ENCODE measurements at places on chromosomes 2 and 18.

GRCh38 chr2:173008786-173009185, 66.9 kb upstream of the MAP3K20 start:
- no peak for DNase-seq

DNA sequence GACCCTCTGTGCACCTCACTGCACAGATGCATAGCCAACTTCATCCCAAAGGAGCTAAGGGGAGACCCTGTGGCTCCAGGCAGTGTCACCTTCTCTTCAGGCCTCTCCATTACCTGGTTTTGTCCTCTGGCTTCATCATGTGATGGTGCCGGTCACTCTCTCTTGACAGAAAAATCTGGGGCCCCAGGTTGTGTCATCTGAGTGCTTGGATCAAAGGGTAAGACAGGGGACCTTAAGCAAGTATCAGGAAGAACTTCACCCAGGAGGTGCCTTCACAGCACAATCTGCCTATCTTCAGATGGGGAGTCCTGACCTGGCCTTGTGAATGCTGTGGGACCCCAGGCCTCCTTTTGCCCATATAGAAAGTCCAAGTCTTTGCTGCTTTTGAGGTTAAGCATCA, 104.4 kb downstream of the POLR1A start:
- no peak for DNase-seq

GRCh38 chr2:109694190-109694589, 80.0 kb downstream of the SOWAHC start:
- DNase-seq, result no peak

- DNase-seq, result peak; percentile 69
These were observed 182.0 kb downstream of the TCF4 start for GRCh38 chr18:55405893-55406406.

- DNase-seq, result peak; percentile 84
These were observed 118.1 kb upstream of the EPAS1 start for GRCh38 chr2:46179037-46179621.

- no peak for DNase-seq
These were observed 121.8 kb downstream of the SLC4A10 start for GRCh38 chr2:161745866-161746614.

GRCh38 chr2:157875641-157876065, 477 bp downstream of the ACVR1 start:
- DNase-seq, result no peak

- DNase-seq, result no peak
These were observed 831.5 kb upstream of the CELF4 start for GRCh38 chr18:38397094-38397493.

- peak; percentile 75 for DNase-seq
These were observed 126.6 kb downstream of the TMEM131 start for GRCh38 chr2:97868986-97869721.

DNA sequence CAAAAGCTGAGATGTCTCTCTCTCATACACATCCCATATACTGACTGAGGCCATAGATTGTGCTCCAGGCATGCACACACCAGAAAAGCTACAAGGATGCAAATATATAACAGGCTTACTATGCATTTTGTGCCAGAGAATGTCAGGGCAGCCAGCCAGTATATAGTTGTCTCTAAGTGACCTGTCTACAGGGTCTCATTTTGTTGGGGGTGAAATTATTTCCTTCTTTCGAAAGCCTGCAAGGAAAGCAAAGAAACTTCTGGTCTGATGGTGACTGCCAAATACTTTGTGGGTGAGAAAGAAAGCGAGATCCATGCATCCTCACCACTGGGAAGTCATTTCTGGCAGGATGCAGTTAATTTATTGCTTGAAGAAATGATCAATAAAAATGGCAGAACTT, 70.2 kb downstream of the CDCA7 start:
- no peak for DNase-seq

GRCh38 chr2:74076074-74076470, 71.6 kb downstream of the BOLA3 start:
- DNase-seq, result no peak

- DNase-seq, result no peak
These were observed 153.8 kb upstream of the ACAA2 start for GRCh38 chr18:49967171-49967570.

DNA sequence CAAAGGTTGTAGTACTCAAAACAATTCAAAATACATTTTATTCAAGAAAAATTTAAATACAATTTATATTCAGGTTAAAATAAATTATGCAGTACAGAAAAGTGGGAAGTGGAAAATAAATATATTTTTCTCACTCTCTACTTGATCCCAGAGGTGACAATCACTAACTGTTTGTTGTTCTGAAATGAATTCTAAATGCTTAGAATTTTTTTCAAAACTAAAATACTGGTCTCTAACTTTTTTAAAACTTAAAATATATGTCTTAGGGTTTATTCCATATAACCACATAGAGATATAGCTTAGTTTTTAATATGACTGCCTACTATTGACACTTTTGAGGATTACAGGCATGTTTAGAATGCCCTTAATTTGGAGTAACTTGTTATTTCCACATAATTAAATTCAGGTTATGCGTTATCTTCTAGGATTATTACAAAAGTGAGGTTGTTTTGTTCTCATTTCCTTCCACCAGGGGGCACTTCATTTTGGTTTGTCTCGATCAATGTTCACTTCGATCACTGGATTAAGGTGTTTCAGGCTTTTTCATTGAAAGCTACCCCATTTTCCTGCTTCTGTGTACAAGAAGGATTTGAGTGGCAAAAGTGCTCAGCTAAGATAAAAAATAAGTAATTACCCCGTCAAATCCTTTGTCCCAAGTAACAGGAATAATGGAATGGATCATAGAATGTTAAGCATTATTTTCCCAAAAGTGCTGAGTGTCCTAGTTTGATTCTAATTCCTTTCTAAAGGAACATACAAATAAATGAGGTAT, 27.1 kb upstream of the TFPI start:
- no peak for DNase-seq

All from BJ (cell line).